ENCODE measurements at places on chromosomes 1 and 21. TPM values are rescaled to one million over a fixed set of nuclear protein-coding genes. Genes with fewer than 3 reads are reported as not detected.

SLC39A1 gene
- polyA plus RNA-seq = 66.4 TPM

DNA sequence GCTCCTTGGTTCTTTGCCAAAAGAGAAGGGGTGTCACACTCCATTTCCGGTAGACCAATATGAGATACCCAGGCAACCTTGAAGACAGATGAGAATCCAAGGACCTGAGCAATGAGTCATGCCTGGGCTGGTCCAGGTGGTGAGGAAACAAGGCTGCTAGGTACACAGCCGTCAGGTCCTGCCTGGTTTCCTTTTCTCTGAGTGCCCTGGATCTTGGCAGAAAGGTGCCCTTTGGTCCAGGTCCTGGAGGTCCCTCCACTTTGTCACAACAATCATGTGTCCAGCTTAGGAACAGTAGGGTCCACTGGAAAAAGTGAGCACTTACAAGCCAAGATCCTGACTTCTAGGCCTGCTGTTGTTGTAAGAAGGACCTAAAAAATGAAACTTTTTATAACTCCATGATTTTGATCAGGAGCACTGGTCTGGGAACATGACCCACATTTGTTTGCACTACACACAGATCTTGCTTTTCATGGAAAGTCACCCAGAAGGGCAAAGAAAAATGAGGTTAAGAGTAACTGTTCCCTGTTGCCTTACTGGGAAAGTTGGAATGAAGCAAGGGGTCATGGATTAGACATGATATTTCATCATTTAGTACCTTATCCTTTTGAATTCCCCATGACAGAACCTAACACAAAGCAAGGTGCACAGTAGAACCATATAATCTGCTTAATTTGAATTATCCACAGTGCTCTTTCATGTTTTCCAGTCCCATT lies 94.7 kb downstream of the PAPPA2 start:
- no peak for DNase-seq

GRCh38 chr1:117824616-117825015 lies 104.8 kb downstream of the GDAP2 start:
- DNase-seq = no peak

DNA sequence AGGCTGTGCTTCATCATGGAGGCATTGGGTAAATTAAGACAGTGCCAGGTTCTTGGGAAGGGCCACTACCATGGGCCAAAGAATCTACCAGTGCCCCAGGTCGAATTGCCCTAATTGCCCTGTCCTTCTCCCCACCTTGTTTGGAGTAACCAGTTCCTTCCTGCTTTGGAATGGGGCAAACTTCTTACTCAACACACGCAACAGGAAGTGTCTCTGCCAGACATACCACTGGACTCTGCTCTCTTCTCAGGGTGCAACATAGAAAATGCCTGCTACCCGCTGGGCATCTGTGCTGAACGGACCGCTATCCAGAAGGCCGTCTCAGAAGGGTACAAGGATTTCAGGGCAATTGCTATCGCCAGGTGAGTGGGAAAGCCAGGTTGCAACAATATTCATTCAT lies 15.8 kb downstream of the CDA start:
- no peak for DNase-seq

DNA sequence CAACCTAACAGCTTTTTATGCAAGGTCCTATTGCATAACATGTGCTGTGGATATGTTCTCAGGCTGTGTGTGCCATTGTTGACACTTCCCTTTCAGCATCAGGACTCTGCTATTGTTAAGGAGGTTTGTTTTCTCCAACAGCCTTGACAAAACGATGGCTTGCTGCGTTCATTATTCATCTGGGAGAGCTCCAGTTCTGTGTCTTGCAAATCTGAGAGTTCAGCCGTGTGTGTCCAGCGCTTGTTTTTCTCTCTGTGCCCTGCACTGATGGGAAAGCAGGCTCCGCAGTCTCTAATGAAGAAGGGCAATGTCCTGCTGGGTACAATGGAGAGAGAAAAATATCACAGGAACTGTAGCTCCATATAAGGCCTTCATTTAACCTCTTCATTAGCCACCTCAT lies 63.7 kb downstream of the CLDN17 start:
- DNase-seq = no peak

GRCh38 chr1:93143769-93144168 lies 36.4 kb downstream of the TMED5 start:
- no peak for DNase-seq

All from left kidney (tissue), 8 donors.